Mucosa of gallbladder (tissue), 1 donor: ENCODE measurements at places on chromosomes 1 and 21. TPM values are rescaled to one million over a fixed set of nuclear protein-coding genes. Genes with fewer than 3 reads are reported as not detected.
A peak's percentile ranks its signal among the peaks of the same experiment; 100 is the strongest.

- DNase-seq: no peak
Measured at GRCh38 chr1:204192589-204193352, 3.5 kb downstream of the KISS1 start.

GRCh38 chr21:44534688-44535087, 5.3 kb downstream of the KRTAP10-1 start:
- DNase-seq: no peak

- DNase-seq: no peak
Measured at GRCh38 chr1:175539986-175540385, 203.4 kb downstream of the TNR start.

DNA sequence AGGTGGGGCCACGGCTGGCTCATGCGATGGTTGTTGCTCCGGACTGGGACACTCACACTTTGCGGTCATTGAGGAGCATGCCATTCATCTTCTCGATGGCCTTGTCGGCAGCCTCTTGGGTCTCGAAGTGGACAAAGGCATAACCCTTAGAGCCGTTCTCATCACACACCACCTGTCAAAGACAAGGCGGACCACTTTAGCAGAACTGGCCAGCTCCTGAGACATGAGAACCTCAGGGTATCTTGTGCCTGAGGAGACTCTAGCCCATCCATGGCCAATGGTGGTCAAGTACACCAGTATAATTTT, 5.5 kb downstream of the PABPC4 start:
- no peak for DNase-seq

DNA sequence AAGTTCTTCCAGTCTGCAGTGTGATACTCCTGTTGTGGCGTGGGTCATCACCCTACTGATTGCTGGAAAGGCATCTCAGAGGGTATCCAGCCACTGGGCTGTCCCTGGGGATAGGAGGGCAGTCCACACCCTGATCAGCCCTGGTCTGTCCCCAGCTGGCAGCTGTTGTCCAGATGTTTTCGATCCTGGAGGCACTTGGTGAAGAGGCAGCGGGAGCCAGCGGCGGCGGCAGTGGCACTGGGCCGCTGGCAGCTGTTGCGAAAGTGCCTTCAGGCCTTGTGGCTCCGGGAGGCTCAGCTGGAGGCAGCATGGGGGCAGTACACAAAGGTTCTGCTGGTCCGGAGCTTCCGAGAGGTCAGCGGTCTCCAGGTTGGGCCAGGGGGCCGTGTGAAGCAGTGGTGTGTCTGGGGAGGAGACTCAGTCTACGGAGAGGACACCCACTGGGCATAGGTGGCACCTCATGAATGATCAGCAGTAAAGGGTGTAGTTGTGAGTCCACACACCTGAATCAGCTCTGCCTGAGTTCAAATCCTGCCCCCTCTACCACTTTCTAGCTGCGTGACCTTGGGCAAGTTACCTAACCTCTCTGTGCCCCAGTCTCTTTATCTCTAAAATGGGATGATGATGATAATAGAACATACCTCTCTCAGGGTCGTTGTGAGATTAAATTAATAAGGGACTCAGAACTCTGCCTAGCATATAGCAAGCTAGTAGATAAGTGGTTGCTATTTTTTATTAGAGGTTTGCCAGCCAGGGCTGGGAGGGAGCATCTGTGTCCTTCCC, 6.1 kb downstream of the C1orf167 start:
- no peak for DNase-seq

DNA sequence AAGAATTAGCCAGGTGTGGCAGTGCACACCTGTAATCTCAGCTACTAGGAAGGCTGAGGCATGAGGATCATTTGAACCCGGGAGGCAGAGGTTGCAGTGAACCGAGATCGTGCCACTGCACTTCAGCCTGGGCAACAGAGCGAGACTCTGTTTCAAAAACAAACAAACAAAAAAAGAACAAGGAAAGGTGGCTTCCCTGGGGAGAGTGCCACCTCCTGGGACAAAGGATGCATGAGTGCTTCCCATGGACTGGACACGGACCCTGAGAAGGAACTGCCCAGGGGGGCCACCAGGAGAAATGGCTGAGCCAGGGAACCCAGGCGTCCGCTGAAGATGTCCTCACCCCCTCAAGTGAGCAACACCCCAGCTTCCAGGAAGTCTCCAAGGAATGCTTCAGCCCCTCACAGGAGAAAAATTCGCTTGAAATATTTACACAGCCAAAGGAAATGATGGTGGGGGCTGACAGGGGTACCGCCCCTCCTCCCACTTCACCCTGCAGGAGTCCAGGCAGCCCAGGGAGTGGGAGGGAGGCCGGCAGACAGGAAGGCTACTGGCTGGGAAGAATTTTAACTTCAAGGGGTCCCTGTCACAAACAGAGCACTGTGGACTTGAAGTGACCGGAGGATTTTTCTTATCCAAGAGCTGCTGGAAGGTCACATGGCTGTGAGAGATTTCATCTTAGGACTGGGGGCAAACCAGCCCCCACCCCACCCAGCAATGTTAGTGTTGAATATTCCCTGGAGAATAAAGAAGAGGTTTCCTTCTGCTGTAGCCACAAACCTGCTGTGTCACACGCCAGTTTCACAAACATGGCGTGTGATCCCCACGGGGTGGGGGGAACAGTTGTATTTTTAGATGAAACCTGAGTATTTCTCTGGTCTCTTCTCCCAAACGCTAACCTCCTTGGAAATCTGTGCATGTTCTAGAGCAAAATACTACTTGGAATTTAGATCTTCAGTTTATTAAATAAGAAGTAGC, 90.8 kb upstream of the SLC25A33 start:
- no peak for DNase-seq

GRCh38 chr1:19257178-19257914, 5.7 kb downstream of the MRTO4 start:
- DNase-seq: no peak

GRCh38 chr21:29163341-29164115, 33.1 kb downstream of the MAP3K7CL start:
- DNase-seq: no peak

GRCh38 chr1:149927056-149927562, 494 bp downstream of the SF3B4 start:
- no peak for DNase-seq

DNA sequence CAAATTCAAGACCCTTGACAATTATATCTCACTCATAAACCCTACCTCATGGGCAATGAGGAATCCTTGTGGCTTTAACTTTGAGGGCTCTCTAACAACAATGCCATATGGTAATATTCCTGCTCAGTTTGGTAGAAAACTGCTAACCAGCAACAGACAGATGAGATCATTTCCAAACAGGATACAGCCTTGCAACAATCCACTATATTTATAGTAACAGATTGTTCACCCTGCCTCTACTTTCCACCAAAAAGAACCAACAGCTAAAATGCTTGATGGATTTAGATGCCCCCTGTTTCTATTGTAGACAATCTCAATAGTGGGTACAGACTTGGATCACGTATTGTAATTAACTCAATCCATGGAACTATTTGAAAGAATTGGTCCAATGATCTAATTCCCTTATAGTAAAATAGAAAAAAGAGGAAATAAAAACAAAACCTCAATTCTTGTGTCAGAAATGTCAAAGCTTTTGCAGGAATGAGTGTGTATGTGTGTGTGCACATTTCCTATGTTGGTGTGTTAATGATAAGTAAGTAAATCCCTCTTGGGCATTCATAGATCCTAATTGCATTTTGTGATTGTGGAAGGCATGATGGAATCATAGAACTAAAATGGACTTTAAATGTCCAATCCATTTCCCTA, 100.0 kb upstream of the EDEM3 start:
- no peak for DNase-seq

GRCh38 chr1:76786222-76786621, 81.1 kb upstream of the ST6GALNAC5 start:
- DNase-seq: no peak

- peak; percentile 85 for DNase-seq
Measured at GRCh38 chr1:205438213-205439158, 16.6 kb upstream of the LEMD1 start.

DNA sequence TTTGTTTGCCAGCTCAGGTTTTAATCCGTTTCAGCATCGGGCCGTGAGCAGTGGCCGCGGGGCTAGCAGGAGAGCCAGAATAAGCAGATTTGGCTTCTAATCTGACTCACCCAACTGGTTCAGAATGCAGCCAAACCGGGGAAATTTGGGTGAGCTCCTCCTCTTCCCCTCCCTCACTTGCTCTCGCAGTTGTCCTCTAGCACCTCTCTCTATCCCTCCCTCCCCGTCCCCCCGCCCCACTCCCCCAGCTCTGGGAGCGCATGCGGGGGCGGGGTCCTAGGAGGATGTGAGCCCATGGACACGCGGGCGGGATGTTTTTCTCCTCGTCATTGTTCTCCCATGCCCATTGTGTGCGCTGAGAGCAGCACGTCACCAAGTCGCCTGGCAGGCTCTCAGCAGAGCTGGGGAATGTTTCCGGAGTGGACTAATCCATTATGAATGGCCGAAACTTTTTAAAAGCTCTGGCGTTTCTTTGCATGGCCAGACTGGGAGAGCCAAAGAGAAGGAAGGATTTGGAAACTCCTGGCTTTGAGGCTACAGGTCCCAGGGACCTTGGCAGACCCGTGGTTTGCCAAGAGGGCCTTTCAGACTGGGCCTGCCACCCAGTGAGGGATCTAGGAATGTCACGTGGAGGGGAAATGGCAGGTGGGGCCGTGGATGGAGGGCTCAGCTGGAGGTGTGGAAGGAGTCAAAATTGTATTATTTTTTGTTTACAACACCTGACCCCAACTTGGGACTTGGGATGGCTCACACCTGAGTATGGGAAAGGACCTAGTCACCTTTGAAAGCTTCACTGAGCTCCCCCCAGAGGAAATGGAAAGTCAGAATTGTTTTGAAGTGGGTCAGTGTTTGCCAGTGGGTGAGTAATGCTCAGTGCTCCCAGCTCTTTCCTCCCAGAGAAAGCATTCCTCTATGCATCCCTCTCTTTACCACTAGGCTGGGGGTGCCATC, 39.2 kb downstream of the CDK18 start:
- peak; percentile 78 for DNase-seq

TSTD1 gene
- total RNA-seq: 70.9 TPM

EXO1 gene
- total RNA-seq: 1.8 TPM
